ENCODE measurements at places on chromosomes 3 and 15.

GRCh38 chr3:37899711-37900306 is 38.1 kb downstream of the CTDSPL start:
- DNase-seq = no peak

GRCh38 chr3:69324362-69325025 is 61.4 kb downstream of the FRMD4B start:
- peak; percentile 24 for DNase-seq

GRCh38 chr15:79007066-79007465 is 62.2 kb upstream of the CTSH start:
- DNase-seq = peak; percentile 52

- peak; percentile 97 for DNase-seq
These were observed 9.1 kb upstream of the ISL2 start for GRCh38 chr15:76327191-76328105.

DNA sequence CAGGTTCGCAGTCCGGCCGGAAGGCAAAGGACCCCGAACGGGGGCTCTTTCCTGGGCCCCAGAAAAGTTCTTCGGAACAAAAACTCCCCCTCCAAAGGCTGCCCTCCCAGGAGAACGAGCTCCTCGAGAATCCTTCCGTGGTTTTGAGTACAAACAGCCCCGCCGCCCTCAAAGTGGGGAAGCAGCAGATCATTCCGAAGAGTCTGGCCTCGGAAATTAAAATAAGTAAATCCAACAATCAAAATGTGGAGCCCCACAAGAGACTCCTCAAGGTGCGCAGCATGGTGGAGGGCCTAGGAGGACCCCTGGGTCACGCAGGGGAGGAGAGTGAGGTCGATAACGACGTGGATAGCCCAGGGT is 1.3 kb downstream of the ARHGEF26 start:
- DNase-seq = no peak

DNA sequence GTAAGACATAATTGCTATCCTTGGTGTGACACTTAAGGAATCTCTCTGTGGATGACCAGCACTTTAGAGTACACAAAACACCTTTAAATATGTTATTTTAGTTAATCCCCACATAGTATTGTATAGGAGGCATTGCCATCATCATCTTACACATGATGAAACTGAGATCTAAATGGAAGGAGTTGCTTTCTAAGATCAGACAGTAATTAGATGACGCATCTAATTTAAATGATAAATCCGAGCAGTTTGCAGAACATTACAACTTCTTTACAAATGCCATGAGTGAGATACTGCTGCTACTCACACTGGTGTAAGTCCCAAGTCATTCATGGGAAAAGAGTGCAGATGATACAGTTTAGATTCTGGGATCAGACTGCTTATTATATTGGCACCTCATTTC is 431.9 kb downstream of the MFSD1 start:
- DNase-seq = peak; percentile 52

DNA sequence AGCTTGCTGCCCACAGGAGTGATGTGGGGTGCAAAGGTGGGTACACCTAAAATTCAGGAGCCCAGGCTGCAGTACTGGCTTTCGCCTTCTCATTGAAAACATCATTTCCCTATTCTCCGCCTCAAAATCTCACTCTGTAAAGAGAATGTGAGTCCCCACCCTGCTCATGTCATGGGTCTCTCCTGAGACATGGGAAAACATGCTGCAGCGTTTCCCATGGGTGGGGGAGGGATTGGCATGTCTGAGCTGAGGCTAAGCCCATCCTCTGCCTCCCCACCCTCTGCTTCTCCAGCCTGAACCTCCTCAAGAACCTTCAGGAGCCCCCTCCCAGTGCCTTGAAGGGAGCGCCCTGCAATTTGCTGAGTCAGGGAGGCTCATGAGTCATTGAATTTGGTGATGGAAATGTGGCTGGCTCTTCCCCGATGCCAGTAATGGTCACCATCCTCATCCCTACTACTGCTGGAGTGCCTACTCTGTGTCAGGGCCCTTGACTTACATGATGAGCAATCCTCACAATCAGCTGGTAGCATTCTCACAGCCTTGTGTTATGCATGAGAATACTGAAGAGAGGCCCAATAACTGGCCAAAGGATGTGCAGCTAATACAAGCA is 28.8 kb downstream of the WNT5A start:
- DNase-seq = peak; percentile 87

GRCh38 chr3:169146179-169146665 is 517.3 kb downstream of the MECOM start:
- peak; percentile 65 for DNase-seq

GRCh38 chr15:68776477-68777270 is 44.0 kb downstream of the ANP32A start:
- DNase-seq = no peak

GRCh38 chr15:36831125-36831903 is 251.9 kb downstream of the CDIN1 start:
- DNase-seq = peak; percentile 52

DNA sequence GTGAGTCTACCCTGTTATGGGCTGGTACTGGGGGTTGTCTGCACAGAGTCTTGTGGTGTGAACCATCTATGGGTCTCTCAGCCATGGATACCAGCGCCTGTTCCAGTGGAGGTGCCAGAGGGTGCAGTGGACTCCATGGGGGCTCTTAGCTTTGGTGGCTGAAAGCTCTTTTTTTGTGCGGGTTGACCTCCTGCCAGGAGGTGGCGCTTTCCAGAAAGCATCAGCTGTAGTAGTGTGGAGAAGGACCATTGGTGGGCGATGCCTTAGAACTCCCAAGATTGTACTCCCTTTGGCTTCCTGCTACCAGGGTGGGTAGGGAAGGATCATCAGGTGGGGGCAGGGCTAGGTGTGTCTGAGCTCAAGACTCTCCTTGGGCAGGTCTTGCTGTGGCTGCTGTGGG is 602.6 kb downstream of the RSL24D1 start:
- DNase-seq = no peak

GRCh38 chr3:124907957-124908356 is 20.8 kb upstream of the ITGB5 start:
- DNase-seq = no peak

DNA sequence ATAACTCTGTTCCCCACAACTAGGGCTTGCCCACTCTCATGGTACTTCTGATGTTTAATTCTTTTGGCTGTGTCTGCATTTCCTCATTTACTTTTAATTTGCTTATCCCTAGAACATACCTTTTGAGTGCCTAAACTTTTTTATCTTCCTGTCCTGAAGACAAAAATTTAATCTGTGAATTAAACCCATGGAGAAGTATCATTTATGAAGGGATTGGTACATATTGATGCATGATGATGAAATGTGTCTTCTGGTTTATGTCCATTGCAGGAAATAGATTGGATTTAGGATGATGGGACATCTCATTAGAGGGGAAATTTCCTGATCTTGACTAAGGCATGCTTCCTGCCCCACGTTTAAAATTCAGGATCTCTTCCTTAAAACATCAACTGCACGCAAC is 109.5 kb downstream of the PGPEP1L start:
- no peak for DNase-seq

GRCh38 chr3:129890125-129890524 is 3.4 kb downstream of the TMCC1 start:
- DNase-seq = peak; percentile 8

DNA sequence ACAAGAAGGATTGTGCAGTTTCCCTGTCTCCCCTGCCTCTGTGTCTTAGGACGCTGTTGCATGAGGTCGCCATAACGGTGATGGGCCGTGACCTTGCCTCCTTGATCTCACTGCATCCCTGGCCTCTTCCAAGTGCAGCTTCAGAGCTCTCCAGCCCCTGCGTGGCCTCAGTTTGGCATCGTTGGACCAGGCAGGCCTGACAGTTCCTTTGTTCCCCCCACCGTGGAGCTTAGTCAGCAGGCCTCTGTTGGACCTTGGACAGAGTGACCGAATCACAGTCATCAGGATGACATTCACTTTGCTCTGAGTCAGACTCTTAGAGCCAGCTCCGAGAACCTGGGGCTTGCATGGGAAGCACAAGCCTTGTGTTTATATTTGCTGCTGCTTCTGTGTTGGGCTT is 139.4 kb downstream of the OPA1 start:
- DNase-seq = peak; percentile 80

GRCh38 chr3:52128118-52128683 is 26.0 kb downstream of the POC1A start:
- peak; percentile 96 for DNase-seq

- peak; percentile 43 for DNase-seq
These were observed 61.0 kb downstream of the ATP8B4 start for GRCh38 chr15:50057905-50058639.

- no peak for DNase-seq
These were observed 262.7 kb downstream of the ZBTB20 start for GRCh38 chr3:114884213-114884923.

DNA sequence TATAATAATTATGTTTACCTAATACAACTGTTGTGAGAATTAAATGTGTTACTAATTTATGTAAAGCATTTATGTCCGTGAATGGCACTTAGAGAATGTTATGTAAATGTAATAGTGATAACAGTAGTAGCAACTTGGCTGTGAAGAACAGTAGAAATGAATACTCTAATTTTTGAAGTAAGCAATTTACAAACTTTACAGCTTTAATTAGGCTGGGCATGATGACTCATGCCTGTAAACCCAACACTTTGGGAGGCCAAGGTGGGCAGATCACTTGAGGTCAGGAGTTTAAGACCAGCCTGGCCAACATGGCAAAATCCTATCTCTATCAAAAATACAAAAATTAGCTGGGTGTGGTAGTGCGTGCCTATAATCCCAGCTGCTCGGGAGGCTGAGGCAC is 33.9 kb upstream of the IREB2 start:
- no peak for DNase-seq

DNA sequence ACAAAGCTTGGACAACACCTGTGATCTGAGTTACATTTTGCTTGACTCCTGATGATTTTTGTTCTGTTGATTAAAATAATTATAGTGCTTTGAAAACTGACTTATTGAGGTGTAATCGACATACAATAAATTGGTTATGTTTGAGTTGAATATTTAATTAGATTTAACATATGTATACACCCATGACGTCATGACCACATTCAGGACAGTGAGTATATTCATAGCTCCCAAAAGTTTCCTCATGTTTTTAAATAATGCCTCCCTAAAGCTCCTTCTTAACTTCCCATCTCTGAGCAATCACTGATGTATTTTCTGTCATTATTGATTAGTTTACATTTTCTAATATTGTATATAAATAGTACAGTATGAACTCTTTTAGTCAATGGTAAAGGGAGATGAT is 801.2 kb downstream of the PDCD6IP start:
- DNase-seq = no peak

DNA sequence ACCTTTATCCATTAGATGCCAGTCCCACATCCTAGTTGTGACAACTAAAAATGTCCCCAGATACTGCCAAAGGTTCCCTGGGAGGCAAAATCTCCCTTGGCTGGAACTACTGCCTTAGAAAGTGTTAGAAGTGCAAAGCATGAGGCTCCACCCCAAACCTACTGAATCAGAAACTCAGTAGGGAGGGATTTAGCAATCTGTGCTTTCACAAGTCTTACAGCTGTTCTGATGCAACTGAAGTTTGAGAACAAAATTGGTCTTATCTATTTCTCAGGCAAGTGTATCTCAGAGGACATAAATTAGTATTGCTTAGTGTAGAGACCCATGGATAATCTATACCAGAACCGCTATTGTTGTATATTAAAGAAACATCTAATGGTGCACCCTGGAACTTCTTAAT is 70.2 kb downstream of the CLDN1 start:
- peak; percentile 55 for DNase-seq

- no peak for DNase-seq
These were observed 659.5 kb downstream of the MAGI1 start for GRCh38 chr3:65379223-65379622.

GRCh38 chr3:54713455-54713854 is 214.4 kb downstream of the LRTM1 start:
- no peak for DNase-seq

DNA sequence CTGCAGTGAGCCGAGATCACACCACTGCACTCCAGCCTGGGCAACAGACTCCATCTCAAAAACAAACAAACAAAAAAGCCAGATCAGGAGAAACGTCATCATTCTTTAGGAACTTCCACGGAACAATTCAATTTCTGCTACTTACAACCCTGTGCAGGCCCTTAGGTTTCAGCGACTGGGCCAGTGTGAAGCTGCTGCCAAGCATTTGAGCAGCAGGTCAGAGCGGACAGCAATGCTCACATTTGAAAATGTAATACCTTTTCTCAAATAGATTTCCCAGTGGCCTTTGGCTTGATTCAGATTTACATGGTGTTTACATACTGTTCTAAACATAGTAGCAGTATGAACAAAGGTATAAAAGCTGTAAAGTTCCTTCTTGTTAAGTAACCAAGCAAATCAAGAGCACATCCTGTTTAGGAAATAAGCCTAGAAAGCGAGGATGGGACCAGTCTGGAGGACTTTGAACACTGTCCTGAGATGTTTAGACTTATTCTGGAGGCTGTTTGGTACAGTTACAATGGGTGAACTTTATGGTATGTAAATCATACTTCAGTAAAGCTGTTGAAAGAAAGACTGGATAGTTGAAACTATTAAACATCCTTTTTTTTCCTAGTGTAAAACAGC is 141.2 kb downstream of the HCN4 start:
- no peak for DNase-seq

GRCh38 chr3:37949866-37950265 is 40.7 kb upstream of the VILL start:
- no peak for DNase-seq

- no peak for DNase-seq
These were observed 27.4 kb downstream of the PRR20G start for GRCh38 chr3:127260416-127260815.

GRCh38 chr3:176905331-176905730 is 292.0 kb downstream of the TBL1XR1 start:
- no peak for DNase-seq

- DNase-seq = peak; percentile 3
These were observed 963.2 kb downstream of the ROBO2 start for GRCh38 chr3:78003090-78003489.

DNA sequence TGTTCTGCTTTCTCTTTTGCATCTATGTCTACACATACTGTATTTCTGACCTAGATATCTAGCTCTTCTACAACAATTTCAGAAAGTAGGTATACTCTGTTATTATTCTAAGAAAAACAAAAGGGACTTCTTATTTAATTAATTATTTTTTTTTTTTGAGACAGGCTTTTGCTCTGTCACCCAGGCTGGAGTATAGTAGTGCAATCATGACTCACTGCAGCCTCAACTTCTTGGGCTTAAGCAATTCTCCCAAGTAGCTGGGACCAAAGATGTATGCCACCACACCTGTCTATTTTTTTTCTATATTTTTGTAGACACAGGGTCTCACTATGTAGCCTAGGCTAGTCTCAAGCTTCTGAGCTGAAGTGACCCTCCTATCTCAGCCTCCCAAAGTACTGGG is 130.6 kb downstream of the MBNL1 start:
- peak; percentile 53 for DNase-seq

DNA sequence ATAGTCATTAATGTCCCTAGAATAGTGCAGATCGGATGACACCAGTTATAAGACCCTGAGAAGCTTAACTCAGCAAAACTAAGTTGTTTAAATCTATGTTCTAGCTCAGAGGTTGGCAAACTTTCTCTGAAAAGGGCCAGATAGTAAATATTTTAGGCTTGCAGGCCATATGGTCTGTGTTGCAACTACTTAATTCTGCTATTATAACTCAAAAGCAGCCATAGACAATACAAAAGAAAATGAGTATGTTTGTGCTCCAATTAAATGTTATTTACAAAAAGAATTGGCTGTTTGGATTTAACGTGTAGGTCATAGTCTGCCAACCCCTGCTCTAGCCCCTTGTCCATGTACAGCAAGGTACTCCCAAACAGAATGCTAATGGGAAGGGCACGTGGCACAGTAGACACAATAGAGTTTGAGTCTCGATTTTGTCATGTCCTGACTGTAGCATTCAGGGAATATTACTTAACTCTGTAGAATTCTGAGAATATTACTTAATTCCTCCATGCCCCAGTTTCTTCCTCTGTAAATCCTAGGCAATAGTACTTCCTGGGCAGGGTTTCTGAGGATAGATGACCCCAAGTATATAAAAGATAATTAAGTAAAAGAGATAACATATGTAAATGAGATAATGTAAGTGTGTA is 70.5 kb upstream of the ATP2C1 start:
- DNase-seq = no peak
